ENCODE measurements at places on chromosomes 5 and 9.

DNA sequence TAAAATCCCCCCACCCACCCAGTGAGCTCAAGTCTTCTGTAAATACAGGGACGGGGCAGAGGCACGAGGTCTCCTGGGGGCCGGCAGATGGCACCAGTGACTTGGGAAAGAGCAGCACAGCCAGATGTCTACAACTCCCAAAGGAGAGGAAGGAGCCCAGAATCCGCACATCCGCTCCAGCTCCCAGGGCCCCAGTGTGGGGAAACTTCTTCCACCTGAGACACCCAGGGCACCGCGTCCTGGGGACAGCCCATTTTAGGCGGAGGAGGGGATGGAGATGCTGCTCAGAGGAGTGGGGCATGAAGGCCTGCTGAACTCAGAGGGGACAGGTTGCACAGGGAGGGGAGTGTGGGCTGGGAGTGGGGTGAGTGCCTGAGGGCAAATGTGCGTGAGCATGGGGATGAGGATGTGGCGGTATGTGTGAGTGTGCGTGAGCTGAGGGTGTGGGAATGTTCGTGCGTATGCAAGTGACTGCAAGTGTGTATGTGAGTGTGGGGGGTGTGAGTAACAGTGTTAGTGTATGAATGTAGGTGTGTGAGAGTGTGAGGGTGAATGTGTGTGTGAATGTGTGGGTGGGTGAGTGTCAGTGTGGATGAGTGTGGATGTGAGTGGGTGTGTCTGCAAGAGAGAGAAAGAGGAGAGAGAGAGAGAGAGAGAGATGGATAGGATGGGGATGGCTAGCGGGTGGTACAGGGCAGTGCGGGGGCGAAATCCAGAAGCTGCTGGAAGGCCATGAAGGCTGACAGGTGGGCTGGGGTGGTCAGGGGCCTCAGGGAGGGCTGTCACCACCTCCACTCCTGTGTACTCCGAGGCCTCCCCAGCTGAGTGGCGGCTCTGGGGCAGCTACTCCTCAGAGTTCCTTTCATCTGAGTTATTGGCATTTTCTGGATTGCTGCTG, 63.5 kb downstream of the DUSP1 start:
- no peak overlapping the region for H3K27ac ChIP-seq
- H3K4me1 ChIP-seq: peaks cover 19% of the 10 kb centered on the region
- no peak overlapping the region for H3K4me3 ChIP-seq
- DNase-seq: peak; percentile 48
- no peaks in the 10 kb centered on the region for H3K36me3 ChIP-seq

DNA sequence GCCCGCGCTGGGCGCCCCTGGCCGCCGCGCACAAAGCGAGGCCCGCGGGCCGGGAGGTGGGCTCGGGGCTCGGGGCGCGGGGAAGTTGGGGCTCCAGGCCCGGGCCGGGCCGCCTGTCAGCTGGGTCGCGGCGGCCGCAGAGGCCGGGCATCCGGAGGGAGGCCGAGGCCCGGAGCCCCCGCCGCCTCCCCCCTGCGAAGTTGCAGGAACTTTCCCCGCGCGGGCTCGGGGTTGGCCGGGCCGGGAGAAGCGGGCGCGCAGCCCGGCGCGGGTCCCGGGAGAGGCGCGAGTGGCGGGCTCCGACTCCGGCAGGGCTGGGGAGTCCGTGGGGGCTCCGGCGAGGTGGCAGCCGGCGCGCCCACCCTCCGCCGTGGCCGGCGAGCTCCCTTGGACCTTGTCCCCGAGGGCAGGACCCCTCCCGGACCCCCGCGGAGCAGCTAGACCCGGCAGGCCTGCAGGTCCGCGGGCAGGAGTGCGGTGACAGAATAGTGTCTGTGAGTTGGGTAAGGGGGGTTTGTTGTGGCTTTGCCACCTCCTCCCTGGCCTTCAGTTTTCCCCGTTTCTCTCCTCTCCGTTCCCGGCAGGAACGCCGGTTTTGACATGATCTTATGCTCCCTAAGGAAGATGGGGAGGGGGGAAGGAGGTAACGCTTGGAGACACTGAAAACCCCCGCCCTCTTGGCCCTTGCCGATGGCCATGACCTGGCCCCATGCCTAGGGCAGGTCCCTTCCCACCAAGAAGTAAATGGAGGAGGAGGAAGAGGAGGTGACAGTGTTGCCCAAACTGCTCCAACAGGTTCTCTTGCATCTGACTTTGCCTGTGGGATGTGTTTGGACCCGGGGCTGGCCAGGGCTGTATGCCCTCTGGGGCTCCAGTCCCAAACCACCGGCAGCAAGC, 942 bp downstream of the PHF2 start:
- peaks cover 17% of the 10 kb centered on the region for H3K27me3 ChIP-seq
- peak overlapping the region; percentile 71 for H3K27ac ChIP-seq
- peak; percentile 45 for DNase-seq
- H3K36me3 ChIP-seq: peaks cover 12% of the 10 kb centered on the region
- H3K4me3 ChIP-seq: peak overlapping the region; percentile 92

DNA sequence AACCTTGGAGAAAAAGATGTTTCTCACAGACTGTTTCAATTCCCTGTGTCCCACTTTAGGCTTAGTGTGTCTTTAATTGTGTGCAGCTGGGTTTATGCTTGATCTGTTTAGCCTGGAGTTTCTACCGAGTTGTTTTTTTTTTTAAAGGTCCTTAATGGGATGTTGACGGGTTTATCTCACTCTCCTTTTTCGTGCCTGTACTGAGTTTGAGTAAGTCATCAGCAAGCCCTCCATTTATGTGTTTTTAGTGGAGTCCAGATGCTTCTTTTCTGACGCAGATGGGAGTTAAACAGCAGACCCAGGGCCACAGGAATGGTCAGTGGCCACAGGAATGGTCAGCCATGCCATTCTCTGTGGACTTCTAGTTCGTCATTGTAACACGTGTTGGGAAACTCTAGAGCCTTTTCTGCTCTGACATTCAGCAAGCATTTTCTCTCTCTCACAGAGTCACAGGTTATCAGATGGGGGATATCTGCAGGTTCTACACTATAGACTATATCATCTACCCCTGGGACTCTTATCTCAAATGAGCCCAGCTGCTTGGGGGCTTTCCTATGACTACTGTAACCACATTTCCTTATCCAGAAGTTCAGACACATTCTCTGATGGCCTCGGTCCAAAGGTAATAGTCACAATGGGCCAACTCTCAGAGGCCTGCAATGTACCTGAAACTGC, 190.5 kb downstream of the TTLL11 start:
- no peak overlapping the region for H3K4me3 ChIP-seq
- no peaks in the 10 kb centered on the region for H3K4me1 ChIP-seq
- H3K27me3 ChIP-seq: no peaks in the 10 kb centered on the region
- H3K27ac ChIP-seq: no peak overlapping the region

GRCh38 chr5:89968958-89969381, 440.6 kb downstream of the CETN3 start:
- DNase-seq: no peak
- H3K4me3 ChIP-seq: no peak overlapping the region
- no peaks in the 10 kb centered on the region for H3K36me3 ChIP-seq
- no peak overlapping the region for H3K27ac ChIP-seq

DNA sequence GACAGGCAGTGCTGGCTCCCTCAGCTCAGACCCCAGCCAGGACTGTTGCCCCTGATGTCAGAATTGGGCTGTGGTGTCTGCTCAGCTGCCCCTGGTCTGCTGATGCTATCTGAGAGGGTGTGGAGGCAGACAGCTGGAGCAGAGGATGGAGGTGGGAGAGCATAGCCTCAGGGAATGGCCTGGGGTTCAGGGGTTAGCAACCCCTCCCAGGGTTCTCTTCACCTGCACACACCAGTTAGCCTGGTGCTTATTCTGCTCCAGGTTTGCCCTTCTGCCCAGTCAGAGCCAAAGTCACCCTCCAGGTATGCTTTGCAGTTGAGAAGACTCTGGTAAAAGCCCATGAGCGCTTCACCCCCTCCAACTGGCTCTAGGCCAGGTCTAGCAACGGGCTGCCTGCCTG, 109.8 kb downstream of the SAXO1 start:
- no peaks in the 10 kb centered on the region for H3K36me3 ChIP-seq
- DNase-seq: no peak
- peaks cover 1% of the 10 kb centered on the region for H3K4me1 ChIP-seq
- no peak overlapping the region for H3K4me3 ChIP-seq

GRCh38 chr5:31185951-31186350, 7.5 kb upstream of the CDH6 start:
- no peaks in the 10 kb centered on the region for H3K27me3 ChIP-seq
- H3K4me3 ChIP-seq: no peak overlapping the region
- no peaks in the 10 kb centered on the region for H3K4me1 ChIP-seq
- DNase-seq: no peak

DNA sequence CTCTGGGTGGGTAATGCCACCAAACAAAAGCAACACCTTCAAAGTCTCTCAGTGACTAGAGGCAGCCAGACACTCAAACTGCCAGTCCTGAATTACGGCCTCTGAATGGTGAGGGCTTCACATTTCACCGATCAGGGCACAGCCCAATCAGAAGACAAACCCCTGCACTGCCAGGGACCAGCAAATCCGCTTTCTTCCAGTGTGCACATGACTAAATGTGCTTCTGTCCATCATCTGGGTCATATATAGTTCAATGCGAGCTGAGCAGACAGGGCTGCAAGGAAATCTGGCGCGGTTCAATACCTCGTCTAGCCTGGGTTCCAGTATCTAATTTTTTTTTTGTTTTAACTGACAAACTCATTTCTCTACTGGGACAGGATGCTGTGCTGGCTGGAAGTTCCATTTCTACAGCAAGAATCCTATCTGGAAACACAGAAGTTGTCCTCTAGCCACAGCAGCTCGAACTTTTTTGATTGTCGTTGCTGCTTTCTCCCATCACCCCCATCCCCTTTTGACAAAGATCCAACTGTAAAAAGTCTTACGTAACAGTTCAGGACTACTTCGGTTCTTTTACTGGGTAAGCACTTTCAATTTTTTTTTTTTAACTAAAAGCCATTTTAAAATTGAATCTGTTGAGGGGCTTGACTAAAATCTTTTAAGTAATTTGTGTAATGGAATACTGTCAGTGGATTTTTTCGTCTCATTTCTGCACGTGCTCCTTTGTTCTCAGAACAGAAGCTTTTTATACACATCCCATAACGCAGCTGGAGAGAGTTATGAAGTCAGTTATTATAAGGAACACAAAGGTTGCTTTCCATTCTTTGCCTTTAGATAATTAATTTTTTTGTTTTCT, 112.7 kb downstream of the NR6A1 start:
- DNase-seq: peak; percentile 33
- no peaks in the 10 kb centered on the region for H3K36me3 ChIP-seq
- peaks cover 4% of the 10 kb centered on the region for H3K27me3 ChIP-seq
- H3K4me3 ChIP-seq: peak overlapping the region; percentile 87
- peaks cover 40% of the 10 kb centered on the region for H3K4me1 ChIP-seq
- H3K27ac ChIP-seq: peak overlapping the region; percentile 98

DNA sequence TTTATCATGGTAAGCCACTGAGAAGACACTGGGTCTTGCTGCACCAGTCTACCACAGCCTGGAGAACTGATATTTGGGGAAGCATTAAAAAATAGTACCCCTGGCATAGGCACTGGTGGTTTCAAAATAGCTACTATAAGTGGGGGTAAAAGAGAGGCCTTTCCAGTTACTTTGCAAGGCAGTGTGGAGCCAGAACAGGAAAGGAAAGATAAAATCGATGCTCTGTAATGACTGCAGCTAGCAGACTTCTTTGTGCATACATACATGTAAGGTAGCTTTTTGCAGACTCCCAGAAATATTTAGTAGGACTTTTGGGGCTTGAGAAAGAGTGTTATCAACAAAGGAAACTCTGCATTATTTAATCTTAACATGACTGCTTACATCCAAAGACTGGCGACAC, 31.3 kb upstream of the ALDOB start:
- no peak overlapping the region for H3K27ac ChIP-seq
- no peak for DNase-seq
- no peaks in the 10 kb centered on the region for H3K27me3 ChIP-seq
- H3K4me3 ChIP-seq: no peak overlapping the region
- peaks cover 3% of the 10 kb centered on the region for H3K36me3 ChIP-seq

- H3K4me3 ChIP-seq: no peak overlapping the region
- no peak overlapping the region for H3K27ac ChIP-seq
- DNase-seq: no peak
- H3K27me3 ChIP-seq: peaks cover 3% of the 10 kb centered on the region
These were observed 23.1 kb upstream of the SMAD5 start for GRCh38 chr5:136109453-136110135.

DNA sequence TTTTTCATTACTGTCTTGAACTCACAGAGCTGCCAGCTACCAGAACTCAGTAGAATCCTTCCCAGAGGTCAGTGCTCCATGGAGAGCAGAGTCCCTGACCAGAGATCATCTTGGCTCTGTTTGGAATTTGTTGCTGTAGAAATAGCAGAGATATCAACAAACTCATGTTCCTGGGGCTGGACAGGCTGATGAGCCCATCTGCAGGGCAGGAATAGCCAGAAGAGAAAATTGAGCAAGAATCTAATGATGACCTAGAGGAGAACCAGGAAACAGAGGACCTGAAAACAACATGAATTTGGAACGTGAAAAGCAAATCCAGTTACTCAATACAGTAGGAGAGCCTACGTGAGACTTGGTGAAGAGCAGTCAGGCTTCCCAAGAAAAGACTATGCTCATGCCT, 437.8 kb downstream of the PLK2 start:
- no peak overlapping the region for H3K4me3 ChIP-seq
- H3K27ac ChIP-seq: no peak overlapping the region
- DNase-seq: no peak
- H3K4me1 ChIP-seq: peaks cover 16% of the 10 kb centered on the region

DNA sequence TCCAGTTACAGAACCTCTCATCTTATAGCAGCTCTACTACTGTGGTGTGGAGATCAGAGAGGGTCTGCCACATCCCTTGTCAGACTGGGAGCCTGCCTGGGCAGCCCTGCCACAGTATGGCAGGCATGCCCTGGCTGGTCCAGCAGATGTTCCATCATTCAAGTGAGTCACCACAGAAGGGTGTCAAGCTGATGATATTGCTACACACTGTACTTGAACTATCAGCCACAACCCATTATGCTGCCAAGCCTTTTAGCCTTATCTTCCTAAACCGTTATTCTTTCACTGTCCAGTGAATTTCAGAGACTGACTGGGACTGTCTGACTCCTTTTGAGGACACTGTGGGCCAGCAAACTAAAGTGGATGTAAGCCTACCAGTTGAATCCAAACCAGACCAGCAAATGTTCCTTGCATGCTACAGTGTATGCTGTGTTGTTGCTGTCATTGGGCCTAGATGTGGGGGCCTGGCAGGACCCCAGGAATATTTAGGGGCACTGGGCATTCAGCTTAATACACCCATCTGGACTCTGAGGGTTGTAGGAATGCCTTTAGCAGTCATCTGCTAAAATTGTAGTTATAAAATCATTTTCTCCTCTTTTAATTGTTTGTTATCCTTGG, 202.6 kb downstream of the NR3C1 start:
- H3K27me3 ChIP-seq: peaks cover 2% of the 10 kb centered on the region
- no peak overlapping the region for H3K27ac ChIP-seq
- peaks cover 18% of the 10 kb centered on the region for H3K4me1 ChIP-seq
- DNase-seq: no peak

- H3K4me1 ChIP-seq: peaks cover 14% of the 10 kb centered on the region
- H3K4me3 ChIP-seq: no peak overlapping the region
- no peak for DNase-seq
- no peaks in the 10 kb centered on the region for H3K36me3 ChIP-seq
- H3K27me3 ChIP-seq: no peaks in the 10 kb centered on the region
These were observed 177.9 kb downstream of the PCSK1 start for GRCh38 chr5:96254980-96255691.

Measured in endothelial cell (in vitro differentiated cells).